ENCODE measurements at places on chromosomes 7 and 10. TPM values are rescaled to one million over a fixed set of nuclear protein-coding genes. Genes with fewer than 3 reads are reported as not detected.

- H3K4me1 ChIP-seq = no peaks in the 10 kb centered on the region
- no peak overlapping the region for H3K27ac ChIP-seq
- no peak overlapping the region for H3K4me3 ChIP-seq
- no peak for DNase-seq
Observed at GRCh38 chr7:66514050-66514449, 114.6 kb upstream of the KCTD7 start.

- H3K4me1 ChIP-seq = peaks cover 33% of the 10 kb centered on the region
- no peak overlapping the region for H3K4me3 ChIP-seq
- no peaks in the 10 kb centered on the region for H3K36me3 ChIP-seq
Observed at GRCh38 chr7:28016297-28016696, 164.3 kb downstream of the JAZF1 start.

GRCh38 chr10:45111509-45111908, 110.8 kb downstream of the ZNF22 start:
- DNase-seq = no peak
- peaks cover 4% of the 10 kb centered on the region for H3K27me3 ChIP-seq
- H3K4me1 ChIP-seq = no peaks in the 10 kb centered on the region
- H3K36me3 ChIP-seq = no peaks in the 10 kb centered on the region

The SLC39A12 gene
- not detected for polyA plus RNA-seq

GRCh38 chr10:120613180-120613579, 156.2 kb downstream of the PLPP4 start:
- no peak for DNase-seq
- H3K27me3 ChIP-seq = no peaks in the 10 kb centered on the region
- no peak overlapping the region for H3K4me3 ChIP-seq
- no peak overlapping the region for H3K27ac ChIP-seq

- DNase-seq = peak; percentile 77
- no peak overlapping the region for H3K4me3 ChIP-seq
- peak overlapping the region; percentile 82 for H3K27ac ChIP-seq
- H3K36me3 ChIP-seq = no peaks in the 10 kb centered on the region
- H3K4me1 ChIP-seq = peaks cover 24% of the 10 kb centered on the region
- no peaks in the 10 kb centered on the region for H3K27me3 ChIP-seq
Observed at GRCh38 chr10:103757531-103758293, 97.7 kb downstream of the SH3PXD2A start.

DNA sequence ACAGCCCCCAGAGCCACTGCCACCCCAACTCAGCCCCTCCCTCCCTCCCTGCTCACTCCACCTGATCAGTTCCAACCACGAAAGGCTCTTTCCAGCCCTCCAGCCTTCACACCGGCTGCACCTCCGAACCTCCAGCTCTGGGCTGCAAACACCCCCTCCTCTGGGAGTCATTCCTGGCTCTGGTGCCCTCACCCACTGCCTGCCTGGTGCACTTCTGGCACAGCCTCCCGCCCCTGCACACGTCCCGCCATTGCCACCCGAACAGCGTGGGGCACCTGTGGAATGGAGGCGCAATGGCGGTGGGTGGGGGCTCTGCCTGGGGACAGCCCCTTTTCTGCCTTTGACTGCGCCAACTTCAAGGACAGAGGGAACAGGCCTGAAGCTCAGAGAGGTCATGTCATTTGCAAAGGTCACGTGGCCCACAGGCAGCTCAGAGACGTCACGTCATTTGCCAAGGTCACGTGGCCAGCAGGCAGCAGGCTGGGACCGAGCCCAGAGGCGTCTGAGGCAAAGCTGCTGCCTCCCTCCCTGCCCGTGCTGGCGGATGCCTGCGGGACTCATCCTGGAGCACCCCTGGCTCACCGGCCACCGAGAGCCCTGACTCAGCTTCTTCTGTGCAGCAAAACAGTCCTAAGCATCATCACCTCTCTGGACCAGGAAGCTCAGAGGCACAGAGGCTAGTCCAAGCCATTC, 76.0 kb upstream of the DNAAF5 start:
- DNase-seq = no peak
- no peak overlapping the region for H3K27ac ChIP-seq
- H3K4me3 ChIP-seq = no peak overlapping the region
- H3K4me1 ChIP-seq = no peaks in the 10 kb centered on the region

The ZNF487 gene
- polyA plus RNA-seq = 5.3 TPM

GRCh38 chr7:40582539-40582938, 447.7 kb downstream of the SUGCT start:
- no peak for DNase-seq
- H3K27me3 ChIP-seq = no peaks in the 10 kb centered on the region
- H3K4me1 ChIP-seq = peaks cover 30% of the 10 kb centered on the region
- no peak overlapping the region for H3K27ac ChIP-seq
- H3K36me3 ChIP-seq = no peaks in the 10 kb centered on the region
- H3K4me3 ChIP-seq = no peak overlapping the region

The CROT gene
- polyA plus RNA-seq = 11.1 TPM

DNA sequence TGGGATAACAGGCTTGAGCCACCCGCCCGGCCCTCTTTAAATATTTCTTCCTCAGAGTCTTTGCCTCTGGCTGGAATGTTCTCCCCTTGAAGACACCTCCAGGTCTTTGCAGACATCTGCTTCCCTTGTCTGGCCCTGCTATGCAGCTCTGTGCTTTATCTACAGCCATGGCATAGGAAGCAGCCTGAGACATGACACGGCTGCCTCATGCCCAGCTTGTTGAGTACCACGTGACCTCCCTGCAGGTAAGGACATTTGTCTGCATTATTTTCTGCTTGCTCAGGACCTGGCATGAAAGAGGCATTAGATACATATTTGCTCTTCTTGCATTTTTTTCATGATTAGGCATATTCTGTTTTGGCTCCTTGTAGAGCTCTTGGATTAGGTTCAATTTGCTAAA, 113.8 kb upstream of the KLF6 start:
- no peak for DNase-seq
- H3K27me3 ChIP-seq = no peaks in the 10 kb centered on the region
- no peak overlapping the region for H3K4me3 ChIP-seq
- H3K4me1 ChIP-seq = peaks cover 40% of the 10 kb centered on the region
- H3K36me3 ChIP-seq = no peaks in the 10 kb centered on the region
- no peak overlapping the region for H3K27ac ChIP-seq

DNA sequence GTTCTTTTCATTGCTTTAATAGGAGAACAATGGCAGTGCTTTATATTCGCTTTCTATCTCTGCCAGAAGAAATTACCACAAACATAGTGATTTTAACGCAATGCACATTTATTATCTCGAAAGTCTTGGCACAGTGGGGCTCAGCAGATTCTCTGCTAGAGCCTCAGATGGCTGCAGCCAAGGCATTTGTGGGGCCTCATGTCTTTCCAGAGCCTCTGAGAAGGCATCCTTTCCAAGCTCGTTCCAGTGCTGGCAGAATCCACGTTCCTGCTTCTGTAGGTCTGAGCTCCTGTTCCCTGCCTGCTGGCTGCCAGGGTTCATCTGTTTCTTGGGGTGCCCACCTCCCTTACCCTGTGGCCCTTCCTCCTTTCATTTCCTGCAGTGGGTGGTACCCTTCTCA, 60.2 kb downstream of the LRRC18 start:
- no peak overlapping the region for H3K4me3 ChIP-seq
- no peaks in the 10 kb centered on the region for H3K36me3 ChIP-seq
- H3K27me3 ChIP-seq = peaks cover 4% of the 10 kb centered on the region
- H3K27ac ChIP-seq = no peak overlapping the region

- no peak overlapping the region for H3K27ac ChIP-seq
- DNase-seq = no peak
- no peak overlapping the region for H3K4me3 ChIP-seq
- H3K27me3 ChIP-seq = no peaks in the 10 kb centered on the region
- H3K4me1 ChIP-seq = no peaks in the 10 kb centered on the region
Observed at GRCh38 chr7:158468700-158469296, 118.8 kb downstream of the PTPRN2 start.

GRCh38 chr7:45073031-45073785, 15.6 kb downstream of the NACAD start:
- no peak overlapping the region for H3K4me3 ChIP-seq
- H3K27me3 ChIP-seq = no peaks in the 10 kb centered on the region
- H3K4me1 ChIP-seq = no peaks in the 10 kb centered on the region
- H3K36me3 ChIP-seq = no peaks in the 10 kb centered on the region
- no peak for DNase-seq

DNA sequence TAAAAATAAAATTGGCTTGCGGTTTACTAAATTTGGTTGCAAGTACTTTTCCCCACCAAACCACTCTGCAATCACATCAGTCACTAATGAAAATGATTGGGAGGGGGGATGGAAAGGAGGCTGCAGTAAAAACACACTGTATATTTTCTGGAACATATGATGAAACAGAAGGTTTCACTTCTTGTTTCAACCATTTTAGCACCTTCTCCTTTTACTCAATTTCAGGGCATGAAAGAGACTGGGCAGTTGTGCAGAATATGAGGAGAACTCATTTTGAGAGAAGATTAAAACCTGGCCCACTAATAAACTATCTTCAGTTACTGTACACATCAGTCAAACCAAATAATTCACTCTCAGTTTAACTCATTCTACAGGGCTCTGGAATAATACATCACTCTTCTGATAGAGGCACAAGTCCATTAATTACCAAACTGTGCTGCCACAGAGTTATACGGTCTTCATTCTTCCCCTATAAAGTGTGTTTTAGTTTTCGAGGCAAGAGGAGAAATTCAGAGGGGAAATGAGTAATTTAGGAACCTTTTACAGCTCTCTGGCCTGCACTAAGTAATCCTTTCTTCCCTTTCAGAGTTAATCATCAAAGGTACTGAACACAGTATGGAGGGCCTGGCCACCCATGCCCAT, 25.5 kb downstream of the JAZF1 start:
- H3K36me3 ChIP-seq = no peaks in the 10 kb centered on the region
- peak overlapping the region; percentile 10 for H3K4me3 ChIP-seq
- peaks cover 51% of the 10 kb centered on the region for H3K4me1 ChIP-seq
- peak; percentile 47 for DNase-seq
- peak overlapping the region; percentile 51 for H3K27ac ChIP-seq
- no peaks in the 10 kb centered on the region for H3K27me3 ChIP-seq

The DKK1 gene
- polyA plus RNA-seq = 747 TPM

The TBRG4 gene
- 55.8 TPM for polyA plus RNA-seq

GRCh38 chr7:70726951-70727378, 405.0 kb upstream of the GALNT17 start:
- no peaks in the 10 kb centered on the region for H3K4me1 ChIP-seq
- DNase-seq = no peak
- H3K4me3 ChIP-seq = no peak overlapping the region
- H3K36me3 ChIP-seq = no peaks in the 10 kb centered on the region

GRCh38 chr10:2464483-2464882, 602.9 kb upstream of the PFKP start:
- no peaks in the 10 kb centered on the region for H3K27me3 ChIP-seq
- no peaks in the 10 kb centered on the region for H3K4me1 ChIP-seq
- H3K27ac ChIP-seq = no peak overlapping the region
- H3K36me3 ChIP-seq = no peaks in the 10 kb centered on the region
- H3K4me3 ChIP-seq = no peak overlapping the region
- no peak for DNase-seq

- DNase-seq = no peak
- no peak overlapping the region for H3K4me3 ChIP-seq
- no peaks in the 10 kb centered on the region for H3K4me1 ChIP-seq
- H3K27ac ChIP-seq = no peak overlapping the region
- H3K27me3 ChIP-seq = no peaks in the 10 kb centered on the region
- H3K36me3 ChIP-seq = no peaks in the 10 kb centered on the region
Observed at GRCh38 chr7:104367926-104368325, 39.5 kb downstream of the LHFPL3 start.

GRCh38 chr7:57328963-57329362, 121.0 kb upstream of the ZNF716 start:
- H3K4me3 ChIP-seq = no peak overlapping the region
- H3K27ac ChIP-seq = no peak overlapping the region
- no peaks in the 10 kb centered on the region for H3K27me3 ChIP-seq

DNA sequence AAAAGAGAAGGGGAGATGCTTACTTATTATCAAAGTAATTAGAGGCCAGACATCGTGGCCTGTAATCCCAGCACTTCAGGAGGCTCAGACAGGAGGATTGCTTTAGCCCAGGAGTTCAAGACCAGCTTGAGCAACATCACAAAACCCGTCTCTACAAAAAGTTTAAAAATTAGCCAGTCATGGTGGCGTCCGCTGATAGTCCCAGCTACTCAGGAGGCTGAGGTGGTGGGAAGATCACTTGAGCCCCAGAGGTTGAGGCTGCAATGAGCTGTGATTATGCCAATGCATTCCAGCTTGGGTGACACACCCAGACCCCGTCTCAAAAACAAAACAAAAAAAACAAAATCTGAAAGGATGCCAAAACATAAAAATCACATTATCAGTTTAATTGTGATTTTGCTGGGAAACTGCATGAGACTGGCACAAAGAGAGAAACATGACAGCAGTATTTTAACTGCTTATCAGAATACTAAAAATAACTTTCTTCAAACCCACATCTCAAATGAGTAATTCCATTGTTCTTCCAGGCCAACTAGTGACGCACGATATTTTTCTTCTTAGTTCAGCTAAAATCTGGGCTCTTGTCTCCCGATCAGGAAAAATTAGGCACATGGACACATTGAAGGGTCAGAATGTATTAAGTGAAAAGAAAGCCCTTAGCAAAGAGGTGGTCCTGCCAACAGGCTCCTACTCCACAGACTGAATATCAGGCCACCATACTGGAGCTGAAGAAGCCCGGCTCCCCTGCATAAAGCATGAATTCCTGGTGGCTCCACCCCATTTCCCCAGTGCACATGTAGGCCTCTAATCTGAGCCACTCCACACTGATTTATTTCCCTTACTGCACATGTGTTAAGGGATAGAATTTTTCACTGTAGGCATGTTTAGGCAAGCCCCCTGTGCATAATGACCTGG, 9.6 kb upstream of the CCM2 start:
- peak; percentile 87 for DNase-seq
- no peaks in the 10 kb centered on the region for H3K36me3 ChIP-seq
- peaks cover 27% of the 10 kb centered on the region for H3K4me1 ChIP-seq

GRCh38 chr10:31148951-31149350, 117.3 kb upstream of the ZNF438 start:
- no peak overlapping the region for H3K27ac ChIP-seq
- no peaks in the 10 kb centered on the region for H3K36me3 ChIP-seq
- peaks cover 13% of the 10 kb centered on the region for H3K4me1 ChIP-seq
- no peak overlapping the region for H3K4me3 ChIP-seq
- H3K27me3 ChIP-seq = no peaks in the 10 kb centered on the region
- no peak for DNase-seq
